ENCODE measurements at places on chromosomes 3 and 15.

DNA sequence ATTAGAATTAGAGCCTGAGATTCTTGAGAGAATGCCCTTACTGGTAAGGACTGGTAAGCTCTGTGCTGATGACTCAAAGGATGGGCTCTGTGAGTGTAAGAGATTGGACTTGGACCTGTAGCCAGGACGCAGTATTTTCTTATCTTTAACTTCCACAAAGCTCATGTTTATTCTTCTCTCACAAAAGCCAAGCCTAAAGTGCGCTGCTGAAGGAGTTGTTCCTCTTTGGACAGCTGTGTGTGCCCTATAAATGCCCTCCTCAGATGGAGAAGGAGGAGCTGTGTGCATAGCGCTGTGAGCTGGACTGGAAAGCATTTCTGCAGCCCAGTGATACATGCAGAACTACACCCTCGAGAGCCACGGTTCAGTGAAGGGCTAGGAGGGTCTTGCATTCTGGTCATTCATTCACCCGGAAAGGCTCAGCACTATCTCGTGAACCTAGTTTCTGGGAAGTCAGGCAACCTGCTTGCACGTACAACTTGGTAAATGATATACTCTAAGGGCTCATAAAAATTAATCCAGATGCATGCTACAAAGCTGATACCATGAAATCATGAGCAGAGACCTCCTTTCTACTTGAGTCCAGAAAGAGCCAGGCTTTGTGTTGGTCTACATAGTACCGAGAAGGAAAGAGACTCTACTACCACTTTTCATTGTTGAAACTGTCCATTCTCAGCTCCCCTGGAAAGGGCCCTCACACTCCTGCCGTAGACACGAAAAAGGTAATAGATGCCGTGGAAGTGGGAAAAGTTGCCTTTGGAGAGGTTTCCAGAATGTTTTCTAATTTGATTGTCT is 103.0 kb upstream of the TBL1XR1 start:
- DNase-seq: no peak

DNA sequence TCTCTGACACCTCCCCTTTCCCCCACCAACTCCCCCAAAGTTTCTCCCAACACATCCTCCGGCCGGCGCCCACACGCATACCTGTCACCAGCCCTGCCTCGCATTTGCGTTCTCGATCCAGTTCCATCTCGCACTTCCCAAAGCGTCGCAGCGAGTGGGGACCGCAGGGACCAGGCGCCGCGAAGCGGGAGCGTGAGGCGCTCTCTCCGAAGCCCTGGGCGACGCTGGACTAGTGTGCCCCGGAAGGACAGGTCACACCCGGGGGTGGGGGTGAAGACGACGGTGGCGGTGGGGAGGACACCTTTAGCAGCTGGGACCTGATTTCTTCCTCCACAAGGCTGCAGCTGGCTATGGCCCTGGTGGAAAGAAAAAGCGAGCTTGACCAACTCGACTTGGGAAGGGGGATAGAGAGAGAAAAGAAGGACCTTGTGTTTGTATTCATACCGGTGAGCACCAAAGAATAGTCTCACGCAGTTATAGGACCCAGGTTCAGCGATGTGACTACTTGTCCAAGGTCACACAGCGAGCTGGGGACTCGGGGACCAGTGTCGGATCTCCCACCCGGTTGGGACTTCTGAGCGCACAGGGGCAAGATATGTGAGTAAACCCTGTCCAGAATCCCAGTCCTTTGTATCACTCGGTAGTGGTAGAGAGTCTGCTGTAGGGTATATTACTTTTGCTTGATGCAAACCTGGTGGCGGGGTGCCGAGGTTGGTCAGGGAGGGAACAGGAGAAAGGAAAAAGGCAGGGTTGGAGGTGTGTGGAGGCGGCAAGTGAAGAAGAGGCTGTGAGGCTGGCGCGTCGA is 607 bp upstream of the GHSR start:
- no peak for DNase-seq

DNA sequence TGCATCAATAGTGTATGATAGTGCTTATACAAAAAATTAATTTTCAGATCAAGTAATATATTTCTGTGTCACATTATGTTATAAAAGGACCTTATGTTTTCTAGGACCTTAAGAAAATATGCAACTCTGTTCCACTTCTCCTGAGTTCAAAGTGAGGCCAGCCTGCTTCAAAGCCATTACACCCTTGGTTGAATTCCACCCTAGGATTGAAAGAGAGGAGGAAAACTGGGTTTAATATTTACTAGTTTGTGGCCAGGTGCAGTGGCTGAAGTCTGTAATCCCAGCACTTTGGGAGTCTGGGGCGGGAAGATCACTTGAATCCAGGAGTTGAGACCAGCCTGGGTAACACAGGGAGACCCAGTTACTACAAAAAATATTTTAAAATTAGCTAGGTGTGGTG is 32.9 kb upstream of the NR1I2 start:
- no peak for DNase-seq

DNA sequence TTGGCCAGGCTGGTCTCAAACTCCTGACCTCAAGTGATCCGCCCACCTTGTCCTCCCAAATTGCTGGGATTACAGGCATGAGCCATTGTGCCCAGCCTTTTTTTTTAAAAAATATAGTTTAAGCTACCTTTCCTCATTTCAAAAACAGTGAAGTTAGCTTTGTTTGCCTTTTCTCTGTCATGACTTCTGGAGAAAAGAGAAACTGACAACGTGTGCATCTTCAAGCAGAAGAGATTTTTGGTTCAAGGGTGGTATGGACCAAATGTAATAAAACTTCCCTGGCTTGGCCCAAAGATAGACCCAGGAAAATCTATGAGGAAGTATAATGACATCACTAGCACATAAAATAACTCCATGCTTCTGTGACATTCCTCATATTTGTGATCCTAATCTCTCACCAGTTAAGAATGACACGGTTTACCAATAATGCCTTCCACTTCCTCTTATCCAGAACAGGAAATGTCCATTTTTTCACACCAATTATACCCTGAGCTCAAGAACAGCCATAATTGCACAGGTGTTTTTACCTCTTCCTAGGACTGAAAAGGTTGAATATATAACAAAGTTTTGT is 781.2 kb upstream of the NR2F2 start:
- no peak for DNase-seq

GRCh38 chr3:23964537-23965235 is 19.6 kb downstream of the NR1D2 start:
- no peak for DNase-seq

GRCh38 chr3:10455545-10455914 is 49.9 kb downstream of the ATP2B2 start:
- DNase-seq: no peak

DNA sequence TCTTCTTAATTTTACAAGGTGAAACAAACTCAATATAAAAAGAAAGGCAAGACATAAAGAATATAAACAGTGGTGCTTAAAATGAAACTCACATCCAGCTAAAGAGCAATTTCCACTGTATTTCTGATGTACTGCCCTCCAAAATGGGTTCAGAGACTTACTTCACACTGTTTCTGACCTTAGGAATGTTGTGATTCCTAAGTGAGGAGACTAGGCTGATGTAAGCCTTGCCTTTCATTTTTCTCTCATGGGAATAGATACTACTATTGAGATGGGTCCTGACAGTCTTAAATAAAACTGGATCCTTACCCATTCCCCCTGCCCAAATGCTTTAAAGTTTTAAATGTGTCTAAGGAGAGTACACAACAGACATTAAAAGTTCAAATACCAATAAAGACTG is 86.9 kb downstream of the CBLB start:
- no peak for DNase-seq

DNA sequence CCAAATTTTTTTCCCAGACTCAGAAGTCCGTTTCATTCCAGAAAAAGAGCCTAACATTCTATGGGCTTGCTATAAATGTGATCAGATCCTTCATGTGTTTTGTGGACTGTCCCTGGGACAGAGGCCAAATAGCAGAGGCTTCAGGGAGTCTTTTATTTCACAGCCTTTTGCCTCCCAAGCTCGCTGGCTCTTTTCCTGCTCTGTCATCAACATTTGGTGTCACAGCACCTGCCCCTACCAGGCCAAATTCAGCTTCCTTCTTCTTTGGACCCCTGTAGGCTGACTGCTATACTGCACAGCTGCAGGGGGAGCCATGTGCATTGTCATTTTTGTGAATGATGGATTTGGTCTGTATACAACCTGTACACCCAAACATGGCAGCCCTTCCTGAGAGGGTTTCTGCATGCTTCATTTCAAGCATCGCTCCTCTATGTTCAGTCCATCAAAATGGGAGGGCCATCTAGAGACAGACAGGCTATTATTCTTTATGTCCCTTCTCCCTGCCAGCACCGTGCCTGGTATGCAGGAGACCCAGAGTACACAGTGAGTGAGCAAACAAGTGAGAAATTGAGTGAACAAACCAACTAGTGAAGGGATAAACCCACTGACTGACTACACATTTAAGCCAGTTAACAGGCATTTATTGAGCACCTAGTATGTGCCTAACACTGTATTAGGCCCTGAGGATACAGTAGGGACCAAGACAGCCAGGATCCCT is 17.9 kb upstream of the RPP14 start:
- DNase-seq: no peak

GRCh38 chr3:113142476-113142875 is 68.9 kb upstream of the BOC start:
- no peak for DNase-seq

DNA sequence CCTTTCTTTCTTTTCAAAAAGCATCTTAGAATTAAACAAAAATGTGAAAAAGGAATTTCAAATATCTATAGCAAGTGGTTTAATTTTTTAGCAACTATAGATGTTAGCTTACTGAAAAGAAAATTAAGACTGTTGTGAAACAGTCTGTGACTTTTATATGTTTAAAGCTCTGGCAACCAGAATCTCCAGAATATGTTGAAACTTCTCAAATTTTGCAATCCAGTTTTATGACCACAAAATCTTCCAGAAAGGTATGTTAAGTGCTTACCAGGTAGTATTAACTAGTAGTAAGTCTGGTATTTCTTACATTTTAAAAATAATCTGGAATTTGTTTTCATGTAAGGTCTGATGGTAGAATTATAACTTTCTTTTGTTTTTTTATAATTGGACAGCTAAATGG is 235.0 kb downstream of the SLC9A9 start:
- no peak for DNase-seq

DNA sequence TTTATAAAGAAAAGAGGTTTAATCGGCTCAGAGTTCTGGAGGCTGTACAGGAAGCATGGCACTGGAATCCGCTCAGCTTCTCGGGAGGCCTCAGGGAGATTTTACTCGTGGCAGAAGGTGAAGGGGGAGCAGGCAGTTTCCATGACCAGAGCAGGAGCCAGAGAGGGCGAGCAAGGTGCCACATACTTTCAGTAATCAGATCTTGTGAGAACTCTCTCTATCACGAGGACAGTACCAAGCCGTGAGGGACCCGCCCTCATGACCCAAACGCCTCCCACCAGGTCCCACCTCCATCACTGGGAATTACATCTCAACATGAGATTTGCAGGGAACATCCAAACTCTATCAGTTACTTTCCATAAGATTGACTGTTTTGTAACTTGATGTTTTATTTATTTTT is 70.7 kb upstream of the SYN2 start:
- DNase-seq: no peak

- no peak for DNase-seq
Observed at GRCh38 chr3:69092030-69092516, 7.3 kb downstream of the ARL6IP5 start.

- DNase-seq: no peak
Observed at GRCh38 chr15:25761971-25762662, 101.0 kb downstream of the ATP10A start.

GRCh38 chr3:109994853-109995252 is 657.5 kb upstream of the DPPA4 start:
- DNase-seq: no peak

DNA sequence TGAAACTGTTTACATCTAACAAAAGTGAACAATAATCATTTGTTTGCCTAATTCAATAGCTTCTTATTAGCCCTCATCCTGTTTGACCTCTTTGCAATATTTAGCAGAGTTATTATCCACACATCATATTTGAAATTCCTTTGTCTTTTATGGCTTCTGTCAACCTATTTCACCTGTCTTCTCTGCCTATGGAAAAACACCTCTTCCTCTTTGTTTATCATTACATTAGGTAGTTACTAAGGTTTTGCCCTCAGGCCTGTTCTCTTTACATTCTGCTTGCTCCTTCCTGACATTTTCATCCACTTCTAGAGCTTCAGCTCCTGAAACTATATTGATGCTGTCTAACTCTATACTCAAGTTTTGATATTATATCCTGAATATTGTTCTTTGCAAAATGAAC is 183.0 kb downstream of the SUCNR1 start:
- no peak for DNase-seq

DNA sequence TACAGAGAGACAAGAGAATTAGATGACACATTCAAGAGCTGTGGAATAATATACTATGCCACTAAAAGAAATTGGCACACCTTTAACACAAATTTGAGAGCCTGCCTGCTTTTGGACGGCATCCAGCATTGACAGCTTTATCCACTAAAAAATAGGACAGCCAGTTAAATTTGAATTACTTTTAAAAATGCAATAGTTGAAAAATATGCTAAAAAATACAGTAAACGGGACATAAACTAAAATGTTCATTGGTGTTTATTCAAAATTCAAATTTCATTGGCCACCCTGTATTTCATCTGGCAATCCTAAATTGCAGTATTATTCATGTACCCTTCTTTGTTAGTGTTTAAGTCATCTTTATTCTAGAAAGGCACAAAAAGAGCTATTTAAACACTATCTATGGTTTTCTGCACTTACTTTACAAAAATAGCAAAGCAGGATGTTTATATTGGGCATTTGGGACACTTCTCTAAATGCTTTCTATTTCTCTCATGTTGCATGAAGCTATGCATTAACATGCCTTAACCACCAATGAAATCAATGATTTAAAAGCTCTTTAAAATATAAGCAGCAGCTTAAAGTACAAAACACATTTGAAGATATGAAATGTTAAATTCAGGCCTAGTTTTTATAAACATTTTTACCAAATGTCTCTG is 160.1 kb downstream of the NEK10 start:
- no peak for DNase-seq

GRCh38 chr15:31271224-31271635 is 55.4 kb upstream of the KLF13 start:
- DNase-seq: no peak

- no peak for DNase-seq
Observed at GRCh38 chr3:43000387-43000786, 21.3 kb downstream of the GASK1A start.

DNA sequence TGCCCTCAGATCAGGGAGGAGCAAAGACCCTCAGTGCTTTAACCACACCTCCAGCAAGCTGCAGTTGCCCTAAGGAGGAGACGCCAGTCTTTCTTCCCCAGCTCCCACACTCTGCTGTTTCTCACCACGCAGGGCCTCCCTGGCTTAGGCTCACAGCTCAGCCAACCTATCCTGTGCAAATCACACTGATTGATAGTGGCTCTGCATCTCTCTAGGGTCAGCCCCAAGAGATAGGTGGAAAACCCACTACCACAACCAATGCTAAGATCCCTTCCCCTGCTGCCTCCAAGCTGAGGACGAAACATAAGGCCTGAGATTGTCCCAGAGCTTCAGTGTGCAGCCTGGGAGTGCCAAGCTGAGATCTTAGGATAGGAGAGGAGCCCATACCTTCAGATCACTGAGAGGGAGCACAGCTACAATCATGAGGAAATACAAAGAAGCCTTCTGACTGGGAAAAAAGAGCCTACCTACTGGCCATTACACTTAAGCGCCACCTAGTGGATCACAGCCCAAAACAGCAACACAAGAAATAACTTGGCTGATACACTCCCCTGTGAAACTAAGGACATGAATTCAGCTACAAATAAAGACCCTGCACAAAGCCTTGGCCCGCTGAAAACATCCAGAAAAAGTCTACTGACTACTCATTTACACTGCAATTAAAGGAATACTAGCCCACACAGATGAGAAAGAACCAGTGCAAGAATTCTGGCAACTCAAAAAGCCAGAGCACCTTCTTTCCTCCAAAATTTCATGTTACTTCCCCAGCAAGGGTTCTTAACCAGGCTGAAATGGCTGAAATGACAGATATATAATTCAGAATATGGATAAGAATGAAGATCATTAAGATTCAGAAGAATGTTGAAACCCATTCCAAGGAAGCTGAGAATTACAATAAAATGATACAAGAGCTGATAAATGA is 271.5 kb upstream of the DCBLD2 start:
- peak; percentile 70 for DNase-seq
